KG1 (cell line): ENCODE measurements at places on chromosomes 6 and 20.

GRCh38 chr6:3359101-3359752, 97.6 kb downstream of the SLC22A23 start:
- DNase-seq = no peak

- DNase-seq = no peak
Measured at GRCh38 chr20:17747431-17747846, 47.7 kb downstream of the BANF2 start.

- no peak for DNase-seq
Measured at GRCh38 chr20:6384380-6384779, 261.6 kb upstream of the FERMT1 start.

- DNase-seq = no peak
Measured at GRCh38 chr20:21396599-21397340, 556 bp downstream of the NKX2-4 start.

DNA sequence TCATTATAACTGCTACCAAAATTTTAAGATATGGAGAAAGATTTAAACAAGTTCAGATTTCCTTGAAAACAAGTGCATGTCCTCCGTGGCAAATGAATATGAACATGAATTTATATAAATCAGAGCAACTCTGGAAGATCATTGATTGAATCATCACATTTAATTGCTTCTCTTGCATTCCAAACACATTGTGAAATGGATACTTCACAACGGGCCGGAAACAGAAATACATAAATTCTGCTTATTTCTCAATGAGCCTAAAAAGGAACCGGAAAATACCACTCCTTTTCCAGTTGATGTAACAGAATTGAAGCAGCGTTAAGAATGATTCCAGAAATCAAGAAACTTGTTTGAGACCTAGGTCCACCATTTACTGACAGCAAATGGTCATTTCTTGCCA, 134.6 kb upstream of the BTN3A2 start:
- no peak for DNase-seq

- no peak for DNase-seq
Measured at GRCh38 chr6:105495515-105495914, 92.6 kb upstream of the PREP start.

DNA sequence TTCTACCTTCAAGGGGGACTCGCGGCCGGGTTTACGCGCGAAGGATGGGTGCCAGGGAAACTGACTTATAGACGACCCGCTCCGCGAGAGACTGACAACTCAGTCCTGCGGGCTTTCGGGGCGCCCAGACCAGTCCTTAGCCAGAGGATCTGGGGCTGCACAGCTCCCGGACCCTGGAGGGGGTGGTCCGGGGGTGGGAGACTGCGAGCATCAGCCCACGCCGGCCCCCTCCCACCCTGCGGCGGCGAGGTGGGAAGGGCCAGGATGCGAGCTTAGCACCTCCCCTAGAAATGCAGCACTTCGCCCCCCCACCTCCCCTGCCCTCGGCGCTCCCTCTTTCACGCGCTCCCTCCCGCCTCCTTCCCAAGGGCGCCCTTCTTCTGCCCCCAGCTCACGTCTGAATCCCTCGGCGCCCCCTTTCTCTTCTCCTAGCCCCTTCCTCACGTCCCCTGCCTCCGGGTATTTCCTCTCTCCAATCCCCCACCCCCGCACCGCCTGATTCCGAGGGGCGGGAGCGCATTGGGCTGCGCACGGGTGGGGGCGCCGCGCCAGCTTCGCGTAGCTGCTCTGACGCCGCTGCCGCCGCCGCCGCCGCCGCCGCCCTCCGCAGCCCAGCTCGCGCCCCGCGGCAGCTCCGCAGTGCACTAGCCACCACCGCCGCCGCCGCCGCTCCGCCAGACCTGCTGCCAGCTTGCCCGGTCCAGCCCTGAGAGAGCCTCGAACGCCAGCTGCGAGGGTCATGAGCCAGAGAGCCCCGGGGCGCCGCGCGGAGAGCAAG, at the start of gene SLC32A1:
Gene SLC32A1 (plus strand): TSS at position 639 of the 778 bp plus-strand sequence. CDS start 239 bp downstream, outside the sequence.
- DNase-seq = no peak

DNA sequence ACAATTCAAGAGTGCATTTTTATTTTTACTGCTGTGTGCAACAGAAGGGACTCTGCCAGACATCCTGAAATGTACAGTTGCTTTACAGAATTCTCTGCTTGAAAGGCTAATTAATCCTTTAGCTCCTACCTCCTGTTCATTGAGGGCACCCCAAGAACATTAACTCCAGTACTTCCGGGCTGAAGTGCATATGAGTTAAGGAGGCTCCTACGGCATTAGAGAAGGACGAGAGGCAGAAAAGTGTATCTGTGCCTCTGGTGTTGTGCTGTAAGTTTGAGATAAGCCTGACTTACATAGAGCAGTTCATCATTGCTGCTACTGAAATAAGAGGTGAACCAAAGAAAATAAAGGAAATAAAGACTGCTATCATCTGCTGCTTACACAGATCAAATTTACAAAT, 609.3 kb upstream of the ADGRB3 start:
- no peak for DNase-seq

DNA sequence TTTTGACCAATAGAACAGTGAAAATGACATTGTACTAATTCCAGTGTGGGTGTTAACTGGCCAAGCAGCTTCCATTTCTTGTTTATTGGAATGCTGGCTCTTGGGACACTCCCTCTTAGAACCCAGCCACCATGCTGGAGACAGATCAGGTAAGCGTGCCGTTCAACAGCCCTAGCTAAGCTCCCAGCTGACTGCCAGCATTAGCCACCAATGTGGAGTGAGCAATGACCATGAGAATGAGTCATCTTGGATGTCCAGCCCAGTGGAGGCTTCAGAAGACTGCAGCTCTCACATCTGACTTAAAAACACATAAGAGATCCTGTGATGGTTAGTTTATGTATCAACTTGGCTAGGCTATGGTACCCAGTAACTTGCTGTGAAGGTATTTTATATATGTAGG, 3.0 kb upstream of the LINC00237 start:
- no peak for DNase-seq

DNA sequence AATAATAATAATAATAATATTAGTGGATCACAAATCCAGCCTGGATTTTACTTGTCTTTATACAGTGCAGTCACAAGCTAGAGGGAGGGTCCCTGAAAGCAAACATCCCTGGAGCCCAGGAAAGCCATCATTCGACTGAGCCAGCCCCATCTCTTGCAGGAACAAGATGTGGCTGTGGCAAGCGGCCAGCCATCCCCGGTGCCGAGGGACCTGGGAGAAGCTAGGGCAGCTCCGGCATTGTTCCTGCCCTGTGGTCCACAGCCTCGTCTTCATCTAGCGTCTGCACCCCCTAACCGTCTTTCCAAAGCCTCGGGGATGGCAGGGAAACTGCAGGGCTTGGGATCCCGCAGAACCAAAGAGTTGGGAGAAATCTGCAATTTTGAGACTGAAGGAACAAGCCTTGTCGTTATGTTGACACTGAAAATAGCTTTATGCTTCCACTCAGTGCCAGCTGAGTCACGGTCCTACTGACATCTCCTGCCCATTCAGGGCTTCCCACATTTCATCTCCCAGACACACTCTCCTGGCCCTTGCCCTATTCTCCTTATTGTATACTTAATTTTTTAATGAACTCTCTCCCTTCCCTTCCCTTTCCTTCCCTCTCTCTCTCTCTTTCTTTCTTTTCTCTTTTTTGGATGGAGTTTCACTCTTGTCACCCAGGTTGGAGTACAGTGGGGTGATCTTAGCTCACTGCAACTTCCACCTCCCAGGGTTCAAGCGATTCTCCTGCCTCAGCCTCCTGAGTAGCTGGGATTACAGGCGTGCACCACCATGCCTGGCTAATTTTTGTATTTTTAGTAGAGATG, 62.5 kb upstream of the ZNFX1 start:
- DNase-seq = no peak

GRCh38 chr6:115691433-115691832, 369.3 kb downstream of the FRK start:
- DNase-seq = no peak

DNA sequence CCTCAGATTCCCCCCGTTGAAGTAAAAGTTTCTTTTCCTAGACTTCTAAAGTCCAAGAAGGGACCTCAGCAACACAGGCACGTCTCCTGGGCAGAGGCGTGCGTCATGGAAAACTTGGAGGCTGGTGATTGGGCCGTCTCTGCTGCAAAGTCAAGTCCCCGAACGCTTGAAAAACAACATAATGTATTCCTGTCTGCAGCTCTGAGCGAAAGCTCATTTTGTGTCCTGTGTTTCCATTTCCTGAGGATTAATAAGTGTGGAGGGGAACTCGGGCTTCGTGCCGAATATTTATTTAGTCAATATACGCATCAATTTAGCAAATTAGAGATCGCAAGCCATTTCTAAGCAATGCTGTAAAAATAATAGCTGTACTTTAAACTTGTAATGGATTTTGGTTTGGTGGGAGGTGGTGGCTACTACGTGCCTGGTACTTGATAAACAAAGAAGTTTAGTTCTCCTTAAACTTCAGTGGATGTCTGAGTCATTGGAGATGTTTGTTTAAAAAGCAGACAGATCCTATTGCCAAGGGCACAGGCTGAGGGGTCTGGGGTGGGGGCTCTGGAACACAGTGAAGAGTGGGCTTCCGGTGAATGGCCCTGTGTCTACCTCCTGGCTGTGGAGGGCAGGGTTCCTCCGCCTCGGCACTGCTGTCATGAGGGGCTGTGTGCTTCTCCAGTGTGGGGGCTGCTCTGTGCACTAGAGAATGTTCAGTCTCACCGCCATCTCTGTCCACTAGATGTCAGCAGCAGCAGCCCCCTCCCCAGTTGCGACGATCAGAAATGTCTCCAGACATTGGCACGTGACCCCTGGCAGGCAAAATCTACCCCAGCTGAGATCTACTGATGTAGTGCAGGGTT, 21.8 kb downstream of the PCK1 start:
- no peak for DNase-seq

- DNase-seq = no peak
Measured at GRCh38 chr20:51023617-51024155, 779 bp upstream of the KCNG1 start.

DNA sequence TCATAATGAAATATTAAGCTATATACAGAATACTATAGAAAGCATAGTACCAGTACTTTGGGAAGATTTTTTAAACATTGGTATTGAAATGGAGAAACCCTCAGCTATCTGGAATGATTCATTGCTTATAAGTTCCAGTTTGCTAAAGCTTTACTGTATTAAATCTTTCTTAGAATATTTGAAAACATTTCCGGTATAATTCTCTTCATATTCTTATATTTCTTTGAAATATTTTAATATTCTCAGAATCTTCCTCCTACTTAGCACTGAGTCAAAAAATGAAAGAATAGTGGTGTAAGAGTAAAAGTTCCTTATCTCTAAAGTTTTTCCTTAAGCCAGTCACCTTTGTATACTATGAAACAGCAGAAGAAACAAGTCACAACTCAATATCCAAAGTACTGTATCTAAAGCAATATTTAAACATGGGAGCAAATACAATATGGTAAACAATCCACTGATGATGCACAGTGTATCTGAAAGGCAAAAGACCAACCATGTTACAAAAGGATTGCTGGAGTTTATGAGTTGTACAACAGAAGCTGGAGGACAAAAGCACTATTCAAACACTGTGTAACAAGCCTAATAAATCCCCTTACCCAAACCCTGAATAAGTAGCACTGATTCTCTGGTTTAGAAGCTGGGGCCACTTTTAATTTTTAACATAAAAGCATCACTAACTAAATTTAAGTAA, 102.1 kb downstream of the PRDM1 start:
- no peak for DNase-seq

GRCh38 chr6:111711476-111711875, 105.8 kb upstream of the TRAF3IP2 start:
- DNase-seq = no peak

DNA sequence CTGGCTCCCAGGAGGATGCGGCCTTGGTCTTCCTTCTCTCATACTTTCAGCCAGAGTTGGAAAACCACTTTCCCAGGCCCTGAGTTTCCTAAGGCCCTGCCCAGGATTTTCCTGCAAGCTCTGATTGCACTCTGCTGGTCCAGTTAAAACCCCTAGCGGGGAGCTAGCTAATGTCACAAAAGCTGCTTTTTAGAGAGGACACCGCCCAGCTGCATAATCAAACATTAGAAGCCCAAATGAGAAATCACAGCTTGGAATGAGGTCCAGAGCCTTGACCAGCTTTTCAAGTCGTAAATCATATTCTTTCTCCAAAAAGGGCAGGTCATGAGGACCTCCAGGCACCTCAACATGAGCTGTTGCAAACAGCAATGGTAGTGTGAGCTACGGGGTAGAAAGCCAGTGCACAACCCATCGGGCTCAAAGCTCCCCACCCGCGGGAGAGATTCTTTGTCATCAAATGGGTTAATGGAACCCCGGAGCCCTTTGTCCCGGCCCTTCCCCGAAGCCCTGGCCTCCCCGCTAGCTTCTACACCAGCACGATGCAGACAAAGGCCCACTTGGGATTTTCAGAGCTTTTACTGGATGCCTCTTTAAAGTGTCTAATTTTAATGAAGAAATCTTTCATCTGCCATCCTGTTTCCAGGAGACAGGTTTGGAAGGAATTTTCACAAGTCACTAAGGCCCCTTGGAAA, 134.0 kb downstream of the SCML4 start:
- DNase-seq = no peak

- DNase-seq = no peak
Measured at GRCh38 chr20:37848706-37849105, 54.2 kb upstream of the VSTM2L start.

- DNase-seq = peak; percentile 65
Measured at GRCh38 chr6:33313709-33314514, at the start of gene TAPBP. TAPBP (minus strand) TSS chr6:33314078; CDS start chr6:33314041, 37 bp downstream.

DNA sequence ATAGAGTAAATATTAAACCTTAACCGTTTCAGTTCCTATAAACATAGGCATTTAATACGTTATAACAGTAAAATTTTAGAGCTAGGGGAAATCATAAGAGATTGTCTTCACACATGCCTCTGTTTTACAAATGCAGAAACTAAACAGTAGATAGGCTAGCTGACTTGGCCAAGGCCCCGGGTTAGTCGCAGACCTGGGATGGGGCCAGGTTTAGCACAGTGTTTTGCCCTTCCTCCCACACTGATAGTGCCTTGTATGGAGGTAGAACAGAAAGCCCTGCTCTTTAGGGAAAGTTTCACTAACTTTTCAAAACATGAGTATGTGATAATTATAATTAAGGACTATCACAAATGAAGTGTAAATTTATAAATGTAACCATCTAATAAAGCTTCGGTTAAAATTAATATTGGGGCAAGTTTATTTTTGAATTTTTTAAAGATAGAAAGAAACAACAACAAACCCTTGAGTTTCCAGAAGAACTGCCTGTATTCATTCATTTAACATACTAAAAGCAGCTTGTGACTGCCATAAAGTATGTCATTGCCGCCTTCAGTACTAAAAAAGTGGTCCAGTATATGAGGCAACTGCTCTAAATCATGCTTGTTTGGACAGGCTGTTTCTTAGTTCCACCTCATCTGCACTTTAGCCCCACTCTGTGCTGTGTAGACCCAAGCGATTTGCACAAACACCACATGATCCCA, 62.5 kb upstream of the LOC128125822 start:
- no peak for DNase-seq

- no peak for DNase-seq
Measured at GRCh38 chr6:127317388-127318128, 25.9 kb downstream of the ECHDC1 start.
